GM23338 (cell line): ENCODE measurements at places on chromosomes 13 and 19. TPM values are rescaled to one million over a fixed set of nuclear protein-coding genes. Genes with fewer than 3 reads are reported as not detected.
A peak's percentile ranks its signal among the peaks of the same experiment; 100 is the strongest.

DNA sequence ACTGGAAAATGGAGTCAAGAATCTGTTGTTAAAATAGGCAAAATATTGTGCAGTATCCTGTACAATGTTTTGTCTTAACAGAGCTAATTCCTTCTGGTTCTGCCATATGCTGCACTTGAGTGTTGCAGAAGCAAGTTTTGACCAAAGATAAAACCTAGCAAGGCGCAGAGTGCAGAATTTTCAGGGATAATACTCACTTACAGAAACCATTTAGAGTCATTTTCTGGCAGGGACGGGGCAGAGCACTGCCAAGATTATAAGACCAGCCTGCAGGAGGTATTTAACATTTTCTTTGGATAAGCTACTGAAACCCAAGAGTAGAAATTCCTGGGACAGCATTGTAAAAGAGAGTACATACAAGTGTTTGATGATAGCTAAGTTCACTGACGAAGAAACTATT is 159.5 kb upstream of the EDNRB start:
- no peak overlapping the region for H3K4me3 ChIP-seq
- H3K27ac ChIP-seq: no peak overlapping the region
- H3K4me1 ChIP-seq: no peaks in the 10 kb centered on the region
- H3K36me3 ChIP-seq: peaks cover 7% of the 10 kb centered on the region; the same call in 1 of the 2 replicates

- H3K36me3 ChIP-seq: no peaks in the 10 kb centered on the region
- no peaks in the 10 kb centered on the region for H3K4me1 ChIP-seq
- no peak overlapping the region for H3K4me3 ChIP-seq
- H3K27me3 ChIP-seq: no peaks in the 10 kb centered on the region
- H3K27ac ChIP-seq: no peak overlapping the region
Measured at GRCh38 chr13:39760521-39760920, 105.1 kb downstream of the COG6 start.

The PSG1 gene
- total RNA-seq: not detected in 2 replicates

- no peaks in the 10 kb centered on the region for H3K27me3 ChIP-seq
- DNase-seq: peak; percentile 51
- no peak overlapping the region for H3K4me3 ChIP-seq
- no peaks in the 10 kb centered on the region for H3K36me3 ChIP-seq
- H3K27ac ChIP-seq: no peak overlapping the region
- no peaks in the 10 kb centered on the region for H3K4me1 ChIP-seq
Measured at GRCh38 chr13:23856008-23856750, 33.0 kb downstream of the MIPEP start.

GRCh38 chr19:17202249-17202648 is 12.9 kb upstream of the USE1 start:
- H3K27me3 ChIP-seq: no peaks in the 10 kb centered on the region
- DNase-seq: peak; percentile 52
- H3K36me3 ChIP-seq: 0 out of 2 replicates have a peak, but pooled peaks cover 3% of the 10 kb centered on the region
- H3K4me1 ChIP-seq: no peaks in the 10 kb centered on the region
- no peak overlapping the region for H3K27ac ChIP-seq
- H3K4me3 ChIP-seq: no peak overlapping the region

DNA sequence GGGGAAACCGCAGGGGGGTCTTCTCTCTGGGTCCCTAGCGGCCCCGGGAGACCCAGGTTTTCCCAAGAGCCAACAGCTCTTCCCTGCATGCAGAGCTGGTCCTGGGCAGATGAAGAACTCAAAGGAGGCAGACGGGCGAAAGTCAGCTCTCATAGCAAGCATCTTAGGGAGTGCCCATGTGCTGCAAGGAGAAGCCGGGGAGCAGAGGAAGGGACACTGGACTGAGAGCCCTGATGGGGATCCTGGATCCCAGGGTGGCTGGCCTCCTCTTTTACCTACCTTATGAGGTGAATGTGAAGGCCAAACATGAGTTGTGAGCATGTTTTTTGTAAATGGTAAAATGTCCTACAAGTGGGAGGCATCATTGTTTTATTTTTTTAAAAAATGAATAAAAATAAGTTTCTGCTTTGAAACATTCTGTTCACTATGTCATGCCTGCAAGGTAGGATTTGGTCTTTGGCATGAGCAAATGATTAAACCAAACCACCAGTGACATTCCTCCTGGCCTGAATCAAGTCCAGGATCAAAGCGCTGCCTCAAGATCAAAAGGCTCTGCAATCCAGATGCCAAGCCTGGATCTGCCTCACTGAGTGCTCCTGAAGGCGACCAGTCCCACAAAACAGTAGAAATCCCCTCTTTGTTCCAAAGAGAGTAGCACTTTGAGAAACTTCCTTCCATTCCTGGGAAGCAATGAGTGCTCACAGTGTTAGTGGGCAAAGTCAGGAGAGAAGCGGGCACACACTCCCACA is 92.2 kb upstream of the SERP2 start:
- H3K27me3 ChIP-seq: no peaks in the 10 kb centered on the region
- peaks cover 7% of the 10 kb centered on the region for H3K4me1 ChIP-seq
- DNase-seq: no peak
- H3K4me3 ChIP-seq: no peak overlapping the region

DNA sequence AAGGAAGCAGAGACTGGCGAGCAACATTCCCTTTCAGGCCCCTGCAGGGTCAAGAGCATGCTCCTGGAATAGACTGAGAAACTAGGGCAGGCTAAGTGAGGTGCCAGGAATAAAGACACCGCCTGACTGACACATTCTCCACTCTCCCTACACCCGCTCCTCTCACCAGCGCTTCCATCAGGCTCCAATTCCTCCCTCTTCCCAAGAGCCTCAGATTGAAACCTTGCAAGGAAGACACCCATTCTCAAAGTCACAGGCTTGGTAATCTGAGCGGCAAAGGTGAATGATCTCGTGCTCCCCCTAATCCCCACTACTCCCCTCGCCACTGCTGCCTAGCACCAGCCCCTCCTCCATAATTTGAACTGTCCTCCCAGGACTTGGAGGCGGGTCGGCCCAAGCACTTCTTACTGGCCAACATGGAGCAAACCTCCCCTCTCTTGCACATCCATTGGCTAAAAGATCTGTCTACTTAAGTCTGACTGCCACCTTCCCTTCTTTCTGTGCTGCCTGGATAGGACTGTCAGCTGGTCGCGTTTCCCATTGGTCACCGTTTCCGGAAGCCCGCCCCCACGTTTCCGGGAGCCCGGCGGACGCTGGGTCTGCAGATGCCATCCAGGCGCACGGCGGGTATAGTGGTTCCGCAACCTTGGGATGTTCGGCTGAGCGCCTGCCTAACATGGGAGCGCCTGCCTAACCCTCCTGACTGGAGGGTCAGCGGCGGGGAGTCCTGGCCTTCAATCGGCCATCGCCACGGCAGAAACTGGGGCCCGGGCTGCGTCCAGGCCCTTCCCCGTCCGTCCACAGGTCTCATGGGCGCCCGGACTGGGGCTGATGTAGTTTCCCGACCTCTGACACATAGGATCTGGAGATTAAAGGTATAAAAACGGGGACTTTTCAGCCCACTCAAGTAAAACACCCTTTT is 33.6 kb downstream of the ZNF383 start:
- H3K27ac ChIP-seq: no peak overlapping the region
- no peak overlapping the region for H3K4me3 ChIP-seq
- no peak for DNase-seq

GRCh38 chr13:38952827-38953226 is 37.8 kb downstream of the STOML3 start:
- no peak for DNase-seq
- no peak overlapping the region for H3K27ac ChIP-seq
- H3K27me3 ChIP-seq: no peaks in the 10 kb centered on the region
- no peak overlapping the region for H3K4me3 ChIP-seq
- no peaks in the 10 kb centered on the region for H3K36me3 ChIP-seq
- no peaks in the 10 kb centered on the region for H3K4me1 ChIP-seq

GRCh38 chr19:45202637-45203036 is 24.1 kb downstream of the BLOC1S3 start:
- no peak overlapping the region for H3K4me3 ChIP-seq
- no peaks in the 10 kb centered on the region for H3K36me3 ChIP-seq
- DNase-seq: no peak
- H3K27ac ChIP-seq: no peak overlapping the region

DNA sequence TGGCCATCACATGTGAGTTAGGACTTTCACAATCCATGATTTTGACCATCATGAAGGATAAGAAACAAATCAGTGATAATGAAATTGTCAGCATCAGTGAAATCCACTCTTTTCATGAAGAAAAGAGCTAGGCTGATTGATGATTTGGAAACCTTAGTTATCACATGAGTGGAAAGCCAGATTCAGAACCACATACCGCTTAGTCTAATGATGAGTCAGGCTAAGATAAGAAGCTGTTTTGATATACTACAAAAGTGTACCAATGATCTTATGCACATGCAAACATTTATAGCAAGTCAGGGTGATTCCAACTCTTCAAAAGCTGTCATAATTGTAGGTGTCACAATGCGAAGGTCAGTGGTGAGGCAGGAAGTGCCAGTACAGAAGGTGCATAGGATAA is 519.3 kb downstream of the GPC6 start:
- H3K27me3 ChIP-seq: no peaks in the 10 kb centered on the region
- no peak overlapping the region for H3K27ac ChIP-seq
- no peak overlapping the region for H3K4me3 ChIP-seq

DNA sequence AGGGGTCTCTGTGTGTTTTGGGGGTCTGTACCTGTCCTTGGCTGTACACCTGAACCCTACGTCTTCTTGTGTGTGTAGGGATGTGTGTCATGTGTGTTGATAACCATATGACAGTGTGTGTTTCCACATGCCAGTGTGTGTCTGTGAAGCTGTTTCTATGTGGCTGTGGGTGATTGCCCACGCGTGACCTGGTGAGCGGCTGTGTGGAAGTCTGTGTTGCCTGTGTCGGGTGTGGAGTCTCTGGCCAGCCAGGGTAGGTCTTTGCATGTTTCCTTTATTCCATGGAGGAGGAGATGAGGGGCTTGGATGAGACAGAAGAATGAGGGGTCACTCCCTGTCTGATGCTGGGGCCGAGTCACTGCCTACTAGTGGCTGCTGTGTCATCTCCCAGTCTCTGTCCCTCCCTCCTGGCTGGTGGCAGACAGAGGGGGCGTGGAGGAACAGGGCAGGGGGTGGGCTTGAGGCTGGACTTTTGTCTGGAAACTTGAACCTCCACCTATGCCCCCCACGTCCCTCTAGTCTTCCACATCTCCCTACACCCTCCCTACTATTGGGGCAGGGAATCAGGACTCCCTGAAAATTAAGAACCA is 2.8 kb upstream of the FOSB start:
- DNase-seq: no peak
- no peak overlapping the region for H3K4me3 ChIP-seq
- H3K4me1 ChIP-seq: peaks cover 11% of the 10 kb centered on the region; the same call in 1 of the 2 replicates
- H3K36me3 ChIP-seq: no peaks in the 10 kb centered on the region
- H3K27me3 ChIP-seq: peaks cover 21% of the 10 kb centered on the region

- H3K36me3 ChIP-seq: no peaks in the 10 kb centered on the region
- H3K4me1 ChIP-seq: no peaks in the 10 kb centered on the region
- H3K4me3 ChIP-seq: no peak overlapping the region
- no peaks in the 10 kb centered on the region for H3K27me3 ChIP-seq
Measured at GRCh38 chr13:21967871-21968270, 297.0 kb downstream of the FGF9 start.

GRCh38 chr13:100235311-100235901 is 146.5 kb downstream of the PCCA start:
- H3K4me1 ChIP-seq: peaks cover 33% of the 10 kb centered on the region
- no peaks in the 10 kb centered on the region for H3K27me3 ChIP-seq
- peak; percentile 51 for DNase-seq
- H3K27ac ChIP-seq: no peak overlapping the region
- H3K4me3 ChIP-seq: no peak overlapping the region

The SLITRK5 gene
- total RNA-seq: 1.5 and 1.6 TPM in 2 replicates

- DNase-seq: no peak
- no peaks in the 10 kb centered on the region for H3K4me1 ChIP-seq
- H3K4me3 ChIP-seq: no peak overlapping the region
Measured at GRCh38 chr19:7983995-7984837, 21.2 kb downstream of the ELAVL1 start.

DNA sequence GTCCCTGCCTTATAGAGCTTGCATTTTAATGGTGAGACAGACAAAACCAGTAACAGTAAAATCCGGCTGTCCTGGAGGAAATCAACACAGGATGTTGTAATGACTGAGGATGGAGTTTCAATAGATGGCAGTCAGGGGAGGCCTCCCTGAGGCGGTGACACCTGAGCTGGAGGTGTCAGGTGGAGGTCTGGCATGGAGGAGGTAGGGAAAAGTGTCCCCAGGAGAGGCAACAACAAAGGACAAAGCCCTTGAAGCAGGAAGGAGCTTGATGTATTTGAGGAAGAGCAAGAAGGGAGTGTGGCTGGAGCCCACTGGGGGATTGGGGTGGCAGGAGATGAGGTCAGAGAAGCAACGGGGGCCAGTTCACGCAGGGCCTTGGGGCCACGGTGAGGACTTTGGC is 7.8 kb downstream of the GRIN2D start:
- peaks cover 55% of the 10 kb centered on the region for H3K4me1 ChIP-seq
- peak; percentile 81 for DNase-seq
- peaks cover 20% of the 10 kb centered on the region for H3K27me3 ChIP-seq
- peak overlapping the region; percentile 3; the same call in 1 of the 2 replicates for H3K4me3 ChIP-seq
- peak overlapping the region; percentile 98 for H3K27ac ChIP-seq

DNA sequence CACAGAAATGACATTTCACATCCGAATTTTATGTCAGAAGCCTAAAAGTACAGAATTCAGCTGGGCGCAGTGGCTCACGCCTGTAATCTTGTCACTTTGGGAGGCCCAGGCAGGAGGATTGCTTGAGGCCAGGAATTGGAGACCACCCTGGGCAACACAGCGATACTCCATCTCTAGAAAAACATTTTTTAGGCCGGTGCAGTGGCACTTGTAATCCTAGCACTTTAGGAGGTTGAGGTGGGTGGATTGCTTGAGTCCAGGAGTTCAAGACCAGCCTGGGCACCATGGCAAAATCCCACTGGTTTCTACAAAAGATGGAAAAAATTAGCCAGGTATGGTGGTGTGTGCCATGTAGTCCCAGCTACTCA is 15.3 kb downstream of the NOP53 start:
- no peak overlapping the region for H3K4me3 ChIP-seq
- H3K27ac ChIP-seq: no peak overlapping the region

GRCh38 chr19:8215783-8216182 is 6.6 kb downstream of the CERS4 start:
- H3K4me1 ChIP-seq: peaks cover 5% of the 10 kb centered on the region; the same call in 1 of the 2 replicates
- H3K27me3 ChIP-seq: no peaks in the 10 kb centered on the region
- no peak for DNase-seq
- no peak overlapping the region for H3K27ac ChIP-seq
- no peaks in the 10 kb centered on the region for H3K36me3 ChIP-seq

DNA sequence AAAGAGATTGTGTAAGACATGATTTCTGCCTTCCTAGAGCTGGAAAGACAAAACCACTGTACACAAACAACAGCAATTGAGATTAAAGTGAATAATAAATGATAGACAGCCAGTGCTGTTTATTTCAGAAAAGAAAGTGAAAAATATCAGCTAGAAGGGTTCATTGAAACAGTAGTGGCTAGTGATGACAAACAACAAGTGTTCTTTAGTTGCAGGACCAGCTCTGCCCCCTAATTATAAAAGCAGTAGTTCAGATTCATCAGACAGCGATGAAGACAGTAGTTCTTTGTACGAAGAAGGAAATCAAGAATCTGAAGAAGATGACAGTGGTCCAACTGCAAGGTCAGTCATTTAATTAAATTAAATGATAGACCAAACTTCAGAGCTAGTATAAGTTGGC is 14.8 kb downstream of the GPALPP1 start:
- no peaks in the 10 kb centered on the region; the same call in 1 of the 2 replicates for H3K36me3 ChIP-seq
- H3K4me3 ChIP-seq: no peak overlapping the region
- no peaks in the 10 kb centered on the region for H3K4me1 ChIP-seq
- no peak for DNase-seq
- no peak overlapping the region for H3K27ac ChIP-seq

GRCh38 chr19:46745521-46746280 is at the start of gene FKRP:
Gene FKRP, plus strand, starts transcription at chr19:46746057. Its CDS starts 9,394 bp downstream, at chr19:46755451.
- peak; percentile 56 for DNase-seq
- peaks cover 4% of the 10 kb centered on the region; the same call in 1 of the 2 replicates for H3K36me3 ChIP-seq
- H3K4me1 ChIP-seq: peaks cover 10% of the 10 kb centered on the region; the same call in 1 of the 2 replicates
- 0 out of 2 replicates have a peak within 1 kb of the TSS, but pooled peaks have one; percentile 5 for H3K27ac ChIP-seq
- no peaks in the 10 kb centered on the region for H3K27me3 ChIP-seq

- no peaks in the 10 kb centered on the region for H3K27me3 ChIP-seq
- no peaks in the 10 kb centered on the region; the same call in 1 of the 2 replicates for H3K36me3 ChIP-seq
- DNase-seq: no peak
- no peak overlapping the region for H3K27ac ChIP-seq
- H3K4me1 ChIP-seq: no peaks in the 10 kb centered on the region
Measured at GRCh38 chr13:20894245-20894644, 8.3 kb downstream of the XPO4 start.
